ENCODE measurements at places on chromosomes 6 and 20.

- no peak for DNase-seq
Observed at GRCh38 chr20:32314768-32315167, 37.3 kb downstream of the KIF3B start.

DNA sequence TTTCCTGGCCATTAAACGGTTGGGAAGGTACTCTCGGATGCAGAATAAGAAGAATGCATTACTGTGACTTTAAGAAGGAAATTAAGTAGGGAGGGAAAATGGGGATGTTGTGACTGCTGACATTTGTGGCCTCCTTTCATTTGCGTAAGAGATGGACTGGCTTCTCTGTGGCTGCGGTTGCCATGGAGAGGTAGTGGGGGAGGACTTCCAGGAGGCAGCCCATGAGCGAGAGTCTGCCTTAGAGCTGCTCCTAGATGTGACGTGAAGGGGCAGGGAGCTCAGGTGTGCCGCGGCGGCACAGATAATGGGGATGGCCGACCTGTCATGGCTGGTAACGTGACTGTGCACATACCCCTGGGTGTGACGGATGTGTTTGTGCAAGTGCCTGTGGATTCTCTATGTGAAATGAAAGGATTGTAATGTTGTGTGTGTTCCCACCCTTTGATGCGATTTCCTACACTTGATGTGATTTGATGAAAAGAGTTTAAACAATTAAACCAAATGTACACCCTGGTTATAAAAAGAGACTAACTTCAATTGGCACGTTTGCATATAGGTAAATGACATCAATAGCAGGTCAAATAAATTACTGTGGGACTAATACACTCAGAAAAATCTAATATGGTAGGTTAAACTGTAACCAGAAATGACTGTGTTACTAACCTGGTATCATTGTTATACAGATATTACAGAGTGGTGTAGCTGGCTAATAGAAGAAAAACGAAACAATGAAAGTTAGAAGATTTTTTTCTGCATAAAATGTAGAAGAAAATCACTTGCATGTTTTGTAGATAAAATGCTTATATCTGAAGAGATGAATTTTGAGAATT, 48.9 kb downstream of the HIVEP1 start:
- DNase-seq, result peak; percentile 64

DNA sequence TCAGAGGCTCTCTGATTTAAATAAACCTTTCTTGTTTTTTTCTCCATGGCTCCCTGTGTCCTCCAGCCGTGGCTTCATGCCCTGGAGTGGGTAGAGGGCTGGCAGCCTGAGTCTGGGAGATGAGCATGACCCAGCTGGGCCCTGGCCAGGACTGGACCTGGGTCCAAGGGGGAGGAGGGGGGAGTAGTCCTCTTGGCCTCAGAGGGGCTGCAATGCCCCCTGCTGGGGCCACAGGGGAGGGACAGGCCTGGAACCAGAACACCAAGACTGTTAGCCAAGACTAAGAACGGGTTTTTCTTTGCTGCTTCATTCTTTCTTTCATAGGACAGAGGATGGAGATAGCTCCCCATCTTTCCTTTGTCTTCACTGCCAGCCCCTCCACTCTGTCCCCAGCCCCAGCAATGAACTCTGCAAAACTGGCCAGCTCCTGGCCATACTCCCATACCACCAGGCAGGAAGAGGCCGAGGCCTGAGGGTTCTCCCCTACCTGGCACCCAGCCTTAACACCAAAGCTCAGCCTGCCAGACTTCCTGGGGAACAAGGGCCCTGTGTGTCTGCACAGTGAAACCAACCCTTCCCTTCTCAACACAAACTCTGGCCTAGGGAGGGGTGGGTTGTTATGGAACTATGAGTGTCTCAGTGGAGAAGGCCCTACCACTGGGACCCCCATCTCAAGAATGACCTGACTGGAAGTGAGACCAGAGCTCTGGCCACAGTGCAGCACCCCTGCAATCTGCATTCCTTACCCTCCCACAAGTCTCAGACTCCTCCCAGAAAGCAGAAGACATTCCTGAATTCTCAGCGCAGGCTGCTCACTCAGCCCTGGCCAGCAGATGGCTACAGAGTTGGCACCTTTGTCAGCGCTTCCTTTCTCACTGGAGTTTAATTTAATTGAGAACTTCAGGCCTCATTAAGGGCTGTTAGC, 11.0 kb downstream of the SLC29A1 start:
- no peak for DNase-seq

DNA sequence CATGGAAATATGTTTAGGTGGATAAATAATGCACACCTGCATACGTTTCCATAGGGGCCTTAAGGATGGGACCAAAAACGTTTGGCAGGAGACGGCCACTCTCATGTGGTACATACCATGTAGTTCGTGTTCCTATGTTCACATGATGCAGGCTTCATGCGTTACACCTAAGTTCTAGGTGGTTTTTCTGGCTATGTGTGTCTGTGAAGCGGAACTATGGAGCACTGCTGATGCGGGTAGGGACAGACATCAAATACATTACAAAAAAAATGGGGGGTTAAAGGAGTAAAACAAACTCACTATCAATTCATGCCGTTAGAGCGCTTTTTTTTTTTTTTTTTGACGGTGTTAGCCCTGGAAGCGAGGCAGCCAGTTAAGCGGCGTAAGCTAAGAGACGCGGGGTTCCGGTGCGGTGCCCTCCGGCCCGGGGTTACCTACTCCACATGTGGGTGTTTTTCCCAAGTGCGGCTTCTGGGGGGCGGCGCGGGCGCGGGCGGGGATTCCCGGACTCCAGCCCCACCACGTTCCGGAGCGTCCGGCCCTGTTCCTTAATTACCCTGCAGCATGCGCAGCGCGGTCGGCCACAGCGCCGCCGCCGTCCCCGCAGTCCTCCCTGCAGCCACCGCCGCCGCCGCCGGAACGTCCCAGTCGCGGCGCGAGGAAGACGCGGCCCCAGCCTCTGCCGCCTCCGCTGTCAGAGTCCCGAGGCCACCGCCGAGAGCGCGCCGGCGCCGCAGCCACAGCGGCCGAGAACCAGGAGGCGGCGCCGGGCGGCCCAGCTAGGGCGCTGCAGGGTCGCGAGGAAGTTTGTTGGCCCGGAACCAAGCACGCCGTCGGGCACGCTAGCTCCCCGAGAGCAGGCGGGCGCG, 648 bp downstream of the COL19A1 start:
- peak; percentile 38 for DNase-seq

GRCh38 chr6:27863962-27864905, 48.0 kb downstream of the OR2B2 start:
- peak; percentile 5 for DNase-seq

- no peak for DNase-seq
Observed at GRCh38 chr6:145551164-145551563, 184.2 kb downstream of the EPM2A start.

DNA sequence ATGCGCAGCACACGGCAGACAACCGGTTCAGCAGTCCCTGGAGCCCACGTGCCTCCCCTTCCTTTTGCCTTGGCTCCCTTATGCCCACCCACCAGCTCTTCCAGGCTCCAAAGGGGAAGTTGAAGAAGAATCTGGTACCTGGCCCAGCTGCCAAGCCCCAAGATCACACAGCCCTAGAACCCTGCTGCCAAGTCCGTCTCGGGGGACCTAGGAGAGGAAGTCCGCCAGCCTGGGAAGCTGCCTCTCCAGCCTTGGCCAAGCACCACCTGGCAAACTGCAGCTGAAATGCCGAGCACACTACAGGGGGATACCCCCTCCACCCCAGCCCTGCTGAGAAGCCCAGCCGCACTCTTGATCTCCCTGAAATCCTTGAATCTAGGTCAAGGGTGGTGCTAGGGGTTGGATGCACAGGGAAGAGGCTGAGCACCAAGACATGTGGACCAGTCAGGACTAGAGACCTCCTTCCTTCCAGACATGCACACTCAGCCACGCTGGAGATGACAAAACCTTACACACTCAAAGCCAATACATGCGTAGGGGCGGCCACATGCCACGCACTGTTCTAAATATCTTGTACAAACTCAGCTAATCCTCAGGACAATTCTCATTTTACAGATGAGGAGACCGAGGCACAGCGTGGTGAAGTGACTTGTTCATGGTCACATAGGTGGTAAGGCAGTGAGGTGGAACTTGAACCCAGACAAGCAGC, 124.1 kb downstream of the PREX1 start:
- no peak for DNase-seq

DNA sequence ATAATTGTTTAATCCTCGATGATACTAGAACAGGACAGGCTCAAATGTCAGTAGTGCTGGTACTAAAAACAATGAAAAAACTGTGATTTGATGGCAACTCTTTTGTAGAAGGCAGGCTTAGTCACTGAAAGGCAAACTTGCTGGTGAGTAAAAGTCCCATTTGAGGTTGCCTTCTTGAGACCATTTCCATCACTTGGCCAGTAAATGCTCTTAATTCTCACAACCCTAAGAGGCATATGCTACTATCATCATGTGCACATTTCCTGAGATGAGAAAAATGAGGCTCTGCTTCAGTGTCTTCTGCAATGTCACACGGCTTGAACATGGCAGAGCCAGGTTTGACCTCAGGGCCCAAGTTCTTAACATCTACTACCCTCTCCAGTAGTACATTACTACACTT, 9.9 kb downstream of the AKIRIN2 start:
- DNase-seq, result no peak

GRCh38 chr6:125193208-125193607, 39.6 kb downstream of the TPD52L1 start:
- no peak for DNase-seq

GRCh38 chr6:32815115-32815514, 1.7 kb downstream of the HLA-DOB start:
- DNase-seq, result no peak

- DNase-seq, result no peak
Observed at GRCh38 chr6:13187692-13188091, 140.6 kb downstream of the TBC1D7 start.
